ENCODE measurements at places on chromosomes 3 and 15.

DNA sequence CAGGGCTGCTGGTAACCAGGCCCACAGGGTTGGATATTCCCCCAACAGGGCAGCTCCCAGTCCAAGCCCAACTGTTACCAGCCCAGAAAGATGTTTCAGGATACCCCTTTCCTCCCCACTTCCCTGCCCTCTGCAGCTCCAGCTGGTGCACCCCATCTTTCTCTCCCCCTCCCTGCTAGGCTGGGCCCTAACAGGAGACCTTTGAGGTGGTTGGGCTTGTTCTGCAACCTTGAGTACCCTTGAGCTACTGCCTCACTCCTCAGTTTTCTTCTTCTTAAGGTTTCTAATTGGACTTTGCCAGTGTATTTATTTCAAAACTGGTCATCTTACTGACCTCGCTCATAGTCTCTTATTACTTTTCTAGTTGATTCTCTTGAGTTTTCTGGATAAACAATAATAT, 16.9 kb upstream of the INSYN1 start:
- DNase-seq: no peak

DNA sequence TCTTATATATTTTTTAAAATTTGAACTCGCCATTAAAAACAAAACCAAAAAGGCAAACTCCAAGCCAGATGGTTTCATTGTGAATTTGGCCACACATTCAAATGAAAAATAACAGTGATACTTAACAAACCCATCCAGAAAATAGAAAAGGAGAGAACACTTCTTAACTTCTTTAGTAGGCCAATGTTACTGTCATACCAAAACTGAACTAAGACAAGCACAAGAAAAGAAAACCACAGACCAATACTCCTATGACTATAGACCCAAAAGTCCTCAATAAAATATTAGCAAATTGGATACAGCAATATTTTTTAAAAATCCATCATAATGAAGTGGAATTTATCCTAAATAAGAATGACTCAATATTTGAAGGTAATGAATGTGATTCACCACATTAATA, 73.5 kb upstream of the ALDH1A3 start:
- DNase-seq: no peak

GRCh38 chr3:152672320-152672649, 162.6 kb upstream of the P2RY1 start:
- DNase-seq: no peak

DNA sequence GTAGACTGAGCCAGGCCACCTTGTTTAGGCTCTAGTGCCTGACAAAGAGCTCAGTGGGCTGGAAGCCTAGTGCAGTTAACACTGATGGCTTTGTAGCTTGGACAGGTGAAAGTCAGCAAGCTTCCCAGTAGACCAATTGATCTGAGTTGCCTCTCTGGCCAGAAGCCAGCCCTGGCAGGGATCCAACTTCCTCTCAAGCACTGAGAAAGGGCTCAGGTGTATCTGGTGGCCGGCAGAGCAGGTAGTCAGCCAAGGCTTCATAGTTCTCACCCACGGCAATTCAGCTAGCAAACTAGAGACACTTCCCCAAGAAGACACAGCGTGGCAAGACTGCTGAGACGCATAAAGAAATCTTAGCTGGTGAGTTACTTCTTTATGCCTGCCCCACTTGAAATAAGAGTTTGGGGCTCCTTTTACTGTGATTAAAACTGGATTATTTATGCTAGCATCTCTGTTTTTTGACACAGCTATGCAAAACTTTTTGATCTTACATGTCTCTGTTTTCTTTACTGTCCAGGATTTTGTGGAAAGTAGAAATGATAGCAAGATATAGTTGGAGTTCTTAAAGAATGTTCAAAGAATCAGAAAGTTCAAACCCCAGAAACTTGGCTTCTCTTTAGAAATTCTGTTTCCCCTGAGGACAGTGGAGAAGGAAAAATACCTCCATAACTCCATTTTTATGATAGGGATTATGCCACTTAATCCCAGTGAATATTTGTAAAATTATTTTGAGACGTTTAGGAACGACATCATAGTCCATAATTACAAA, 8.4 kb upstream of the CA12 start:
- DNase-seq: no peak

GRCh38 chr15:29440541-29440940, 170.9 kb upstream of the NSMCE3 start:
- DNase-seq: no peak

DNA sequence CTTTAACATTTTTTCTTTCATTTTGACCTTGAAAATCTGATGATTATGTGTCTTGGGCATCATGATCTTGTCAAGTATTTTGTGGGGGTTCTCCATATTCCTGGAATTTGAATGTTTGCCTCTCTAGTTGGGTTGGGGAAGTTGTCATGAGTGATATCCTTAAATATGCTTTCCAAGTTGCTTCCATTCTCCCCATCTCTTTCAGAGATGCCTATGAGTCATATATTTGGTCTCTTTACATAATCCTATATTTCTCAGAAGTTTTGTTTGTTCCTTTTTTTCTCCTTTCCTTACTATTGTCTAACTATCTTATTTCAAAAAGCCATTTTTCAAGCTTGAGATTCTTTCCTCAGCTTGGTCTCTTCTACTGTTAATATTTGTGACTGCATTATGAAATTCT, 69.0 kb upstream of the CCDC80 start:
- DNase-seq: no peak

GRCh38 chr3:37279236-37279635, 104.9 kb upstream of the LRRFIP2 start:
- no peak for DNase-seq
